ENCODE measurements at places on chromosomes 3 and 15. TPM values are rescaled to one million over a fixed set of nuclear protein-coding genes. Genes with fewer than 3 reads are reported as not detected.
A peak's percentile ranks its signal among the peaks of the same experiment; 100 is the strongest.

GRCh38 chr3:190092250-190092649, 28.4 kb downstream of the P3H2 start:
- no peak for DNase-seq

DNA sequence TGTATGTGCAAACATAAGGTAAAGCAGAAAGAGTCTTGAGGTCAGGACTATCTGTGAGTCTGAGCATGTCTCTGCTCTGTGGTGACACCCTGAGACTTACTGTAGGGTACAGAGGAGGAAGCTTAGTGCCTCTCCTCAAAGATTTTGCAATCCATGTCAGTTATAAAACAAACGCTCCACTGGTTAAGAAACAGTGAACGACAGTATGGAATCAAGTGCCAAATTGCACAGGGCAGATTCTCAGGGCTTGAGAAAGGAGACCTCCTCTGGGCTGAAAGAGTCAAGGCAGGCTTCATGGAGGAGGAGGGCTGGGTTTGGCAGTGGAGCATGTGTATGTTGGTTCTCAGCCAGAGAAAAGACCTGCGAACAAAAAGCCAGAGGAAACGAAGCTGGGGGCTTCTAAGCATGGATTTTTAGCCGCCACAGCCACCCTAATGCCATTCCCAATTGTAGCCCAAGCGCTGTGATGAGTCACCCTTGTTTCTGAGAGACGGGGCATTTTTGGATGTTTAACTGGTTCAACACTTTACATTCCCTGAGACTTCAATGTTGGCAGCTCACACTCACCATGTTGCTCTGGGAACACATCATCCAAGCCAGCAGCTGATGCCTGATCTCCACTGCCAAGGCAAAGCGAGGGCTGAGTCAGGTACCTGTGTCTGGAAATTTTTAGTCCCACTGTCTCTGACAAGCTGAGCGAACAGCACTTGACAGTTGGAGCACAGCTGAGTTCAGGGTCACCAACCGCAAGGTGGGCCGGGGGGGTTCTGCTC, 3.4 kb upstream of the DGKG start:
- no peak for DNase-seq

- DNase-seq, result no peak
Measured at GRCh38 chr3:46091046-46091445, 63.8 kb upstream of the XCR1 start.

GRCh38 chr3:72255791-72256559, 471.0 kb upstream of the PROK2 start:
- DNase-seq, result peak; percentile 55

GRCh38 chr3:29694783-29695182, 413.9 kb downstream of the RBMS3 start:
- no peak for DNase-seq

DNA sequence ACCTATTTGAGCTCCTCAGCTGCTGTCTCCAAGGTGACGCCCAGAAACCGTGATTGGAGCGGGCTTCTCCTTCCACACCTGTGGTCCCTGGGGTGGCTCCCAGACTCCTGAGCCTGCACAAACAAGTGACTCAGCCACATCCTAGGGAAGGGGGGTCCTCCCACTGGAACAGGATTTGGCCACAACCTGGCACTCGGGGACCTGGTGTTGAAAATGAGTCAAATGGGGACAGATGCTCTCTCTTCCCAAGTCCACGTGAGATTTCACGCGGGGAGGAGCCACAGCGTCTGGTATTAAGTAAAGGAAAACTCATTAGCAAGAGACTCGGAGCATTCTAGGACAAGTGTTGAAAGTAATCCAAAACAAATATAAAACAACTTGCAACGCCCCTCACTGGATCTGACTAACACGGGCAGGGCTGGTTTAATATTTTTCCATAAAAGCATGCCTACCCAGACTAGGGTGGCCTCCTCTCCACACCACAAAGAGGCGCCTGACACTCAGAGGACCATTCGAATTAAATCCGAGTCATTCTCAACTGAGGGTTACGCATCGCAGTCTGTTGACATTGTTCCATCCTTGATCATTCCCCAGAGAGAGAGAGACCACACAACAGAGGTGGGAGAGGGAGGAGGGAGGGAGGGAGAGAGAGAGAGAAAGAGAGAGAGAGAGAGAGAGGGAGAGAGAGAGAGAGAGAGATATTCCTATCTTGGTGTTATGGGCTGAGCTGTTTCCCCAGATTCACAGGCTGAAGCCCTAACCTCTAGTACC, 74.4 kb downstream of the MGLL start:
- no peak for DNase-seq

- DNase-seq, result no peak
Measured at GRCh38 chr15:49720261-49720660, 99.4 kb downstream of the DTWD1 start.

DNA sequence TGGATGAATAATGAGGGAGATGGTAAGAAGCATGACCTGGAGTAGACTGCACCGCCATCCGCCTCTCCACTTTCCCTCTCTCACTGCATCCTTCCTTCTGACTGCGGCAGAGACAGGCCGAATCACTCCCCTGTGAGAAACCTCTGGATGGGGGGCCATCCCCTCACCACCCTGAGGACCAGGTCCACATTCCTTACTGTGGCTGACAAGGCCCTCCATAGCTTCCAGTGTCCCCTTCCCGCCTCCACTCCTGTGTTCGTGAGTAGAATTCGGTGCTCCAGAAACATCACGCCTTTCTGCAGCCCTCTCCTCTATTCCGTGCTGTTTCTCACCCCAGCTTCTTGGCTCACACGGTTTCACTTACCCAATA, 2.8 kb downstream of the PIGZ start:
- no peak for DNase-seq

Gene TNFSF10
- polyA plus RNA-seq, result 107 TPM

DNA sequence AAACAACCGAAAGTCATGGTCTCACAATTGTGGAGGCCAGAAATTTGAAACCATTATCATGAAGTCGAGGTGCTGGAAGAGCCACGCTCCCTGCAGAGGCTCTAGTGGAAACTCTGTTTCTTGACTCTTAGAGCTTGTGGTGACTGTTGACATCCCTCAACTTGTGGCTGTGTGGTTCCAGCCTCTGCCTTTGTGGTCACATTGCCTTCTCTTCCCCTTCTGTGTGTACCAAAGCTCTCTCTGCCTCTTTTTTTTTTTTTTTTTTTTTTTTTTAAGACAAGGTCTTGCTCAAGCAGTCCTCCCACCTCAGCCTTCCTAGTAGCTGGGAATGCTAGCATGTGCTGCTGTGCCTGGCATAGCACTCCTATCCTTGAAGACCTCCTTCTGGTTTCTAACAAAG, 48.7 kb upstream of the CRTC3 start:
- peak; percentile 8 for DNase-seq

- no peak for DNase-seq
Measured at GRCh38 chr3:167705840-167706239, 28.9 kb downstream of the PDCD10 start.

DNA sequence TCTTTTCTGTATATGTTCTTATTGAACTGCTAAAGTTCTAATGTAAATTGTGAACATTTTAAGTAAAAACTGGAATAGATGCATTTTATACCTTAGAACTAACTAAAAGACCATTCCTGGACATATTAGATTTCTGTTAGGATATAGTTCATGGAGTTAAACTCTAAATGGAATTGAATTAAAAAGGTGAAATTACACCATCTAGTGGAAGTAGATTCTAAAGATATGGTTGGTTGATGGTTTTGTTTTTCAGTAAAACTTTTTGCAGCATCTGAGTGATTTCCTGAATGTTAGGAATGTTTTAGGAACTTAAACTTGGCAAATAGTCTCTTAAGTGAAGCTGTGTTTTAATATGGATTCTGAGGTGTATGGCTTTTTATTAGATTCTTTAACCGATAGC, 96.8 kb downstream of the SLMAP start:
- DNase-seq, result no peak

DNA sequence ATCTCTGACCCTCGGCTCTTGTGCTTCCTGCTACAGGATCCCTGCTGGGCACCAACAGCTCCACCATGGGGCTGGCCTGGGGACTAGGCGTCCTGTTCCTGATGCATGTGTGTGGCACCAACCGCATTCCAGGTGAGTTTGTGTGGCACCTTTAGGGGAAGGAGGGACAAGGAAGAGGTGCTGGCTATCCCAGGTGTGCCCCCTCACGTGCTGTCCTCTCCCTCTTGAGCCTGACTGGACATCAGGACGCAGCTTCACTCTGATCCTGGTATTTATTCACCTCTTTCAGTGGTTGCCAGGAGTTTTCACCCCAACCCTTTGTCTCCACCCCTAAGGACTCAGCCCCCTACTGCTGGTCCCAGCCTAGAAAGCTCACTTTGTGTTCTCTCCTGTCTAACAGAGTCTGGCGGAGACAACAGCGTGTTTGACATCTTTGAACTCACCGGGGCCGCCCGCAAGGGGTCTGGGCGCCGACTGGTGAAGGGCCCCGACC, 960 bp downstream of the THBS1 start:
- no peak for DNase-seq

GRCh38 chr15:66595931-66596545, 30.2 kb upstream of the LCTL start:
- no peak for DNase-seq

- no peak for DNase-seq
Measured at GRCh38 chr15:40263024-40263754, 19.7 kb downstream of the ANKRD63 start.

Gene GOLGA6D
- not detected for polyA plus RNA-seq

Gene GOLGA8N
- polyA plus RNA-seq, result 0.17 TPM

DNA sequence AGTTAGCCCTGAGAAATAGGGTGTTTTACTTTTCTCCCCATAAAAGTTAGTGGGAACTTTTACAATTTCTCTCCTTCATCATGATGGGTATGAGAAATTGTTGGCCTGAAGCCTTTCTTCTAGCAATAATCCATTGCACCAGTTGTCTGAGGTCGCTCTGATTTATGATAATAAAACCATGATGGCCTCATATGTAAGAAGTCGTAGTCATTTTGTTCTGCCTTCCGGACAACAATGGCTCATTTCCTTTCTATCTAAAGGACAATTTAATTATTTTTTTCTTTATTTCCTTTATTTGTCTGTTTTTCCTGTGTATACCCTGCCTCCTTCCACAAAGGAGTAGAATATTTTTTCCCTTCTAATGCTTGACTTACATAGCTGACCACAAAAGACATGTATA, 31.6 kb upstream of the GNB4 start:
- no peak for DNase-seq

Gene OSTN
- not detected for polyA plus RNA-seq

DNA sequence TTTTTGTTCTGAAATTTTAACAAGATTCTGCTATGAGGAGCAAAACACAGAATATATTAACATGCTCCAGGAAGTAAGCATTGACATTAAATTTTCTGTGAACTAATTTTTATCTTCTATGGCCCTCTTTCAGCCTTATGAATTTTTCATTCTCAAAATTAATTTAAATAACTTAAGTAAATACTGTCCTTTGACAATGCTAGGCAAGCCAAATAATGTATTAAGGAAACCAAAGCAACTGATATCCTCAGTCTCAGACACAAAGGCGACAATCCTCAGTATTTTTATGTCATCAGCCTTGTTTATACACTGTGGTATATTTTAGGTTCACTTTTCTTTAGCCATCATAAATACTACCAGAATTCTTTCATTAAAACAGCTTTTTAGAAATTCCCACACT, 159.8 kb downstream of the CGGBP1 start:
- no peak for DNase-seq

Gene CD276
- not detected for polyA plus RNA-seq

DNA sequence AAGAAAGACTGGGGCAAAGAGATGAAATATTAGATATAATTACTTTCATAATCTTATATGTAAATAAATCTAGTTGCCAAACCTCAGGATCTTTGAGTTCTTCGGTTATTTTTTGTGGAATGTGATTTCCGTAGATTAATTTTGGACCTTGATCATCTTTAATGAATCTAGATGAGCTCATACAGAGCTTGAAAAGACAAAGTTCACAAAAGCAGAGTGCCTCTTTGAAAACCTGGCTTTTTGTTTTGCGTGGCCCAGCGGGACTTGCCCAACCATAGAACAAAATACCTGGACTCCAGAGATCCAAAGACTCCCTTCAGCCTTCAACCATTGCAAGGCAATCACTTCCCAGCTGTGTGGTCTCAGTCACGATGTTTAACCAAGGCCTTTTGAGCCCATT, 54.8 kb upstream of the CHST2 start:
- no peak for DNase-seq

GRCh38 chr3:42831321-42831713, 22.1 kb downstream of the ACKR2 start:
- DNase-seq, result peak; percentile 70

DNA sequence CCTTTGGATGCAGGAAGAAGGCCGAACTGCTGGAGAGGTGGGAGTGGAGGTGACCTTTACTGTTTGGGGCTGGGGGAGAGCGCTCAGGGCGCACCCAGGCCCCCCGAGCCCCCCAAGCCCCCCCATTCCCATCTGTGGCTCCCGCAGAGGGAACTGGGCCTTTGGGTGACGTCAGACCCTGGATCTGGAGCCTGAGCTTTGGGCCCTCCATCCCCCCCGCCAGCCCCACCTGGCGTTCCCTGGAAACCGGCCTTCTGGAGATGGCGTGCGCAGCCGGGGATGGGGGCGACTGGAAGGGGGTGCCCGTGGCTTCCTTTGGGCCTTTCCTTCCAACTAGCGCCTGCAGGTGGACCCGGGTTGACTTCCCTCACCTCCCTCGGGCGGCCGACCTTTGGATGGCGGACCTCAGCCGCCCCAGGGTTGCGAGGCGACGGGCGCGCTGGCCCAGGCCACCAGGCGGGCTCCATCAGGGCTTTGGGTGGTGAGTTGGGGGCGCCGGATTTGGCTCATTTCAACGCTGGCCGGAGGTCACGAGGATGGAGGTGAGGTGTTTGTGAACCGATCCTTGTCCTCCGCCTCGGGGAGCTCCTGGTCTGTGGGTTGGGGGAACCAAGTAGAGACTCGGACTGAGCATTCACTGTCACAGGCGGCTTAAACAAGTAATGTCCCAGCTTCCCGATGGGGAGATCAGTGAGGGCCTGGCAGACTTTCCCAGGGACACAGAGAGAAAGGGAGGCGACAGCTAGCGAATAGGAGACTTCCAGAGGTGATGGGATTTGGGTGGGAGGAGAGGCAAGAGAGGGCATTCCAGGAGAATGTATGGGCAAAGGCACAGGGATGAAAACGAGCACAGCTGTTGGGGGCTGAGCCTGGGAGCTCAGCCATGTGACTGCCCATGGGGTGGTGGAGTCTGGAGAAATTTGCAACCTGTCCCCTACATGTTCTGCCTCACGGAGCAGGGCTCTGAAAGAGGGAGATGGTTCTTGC, 709 bp downstream of the SCAMP5 start:
- DNase-seq, result no peak

Gene CCR3
- polyA plus RNA-seq, result not detected
